ENCODE measurements at places on chromosomes 6 and 20. TPM values are rescaled to one million over a fixed set of nuclear protein-coding genes. Genes with fewer than 3 reads are reported as not detected.

The GLYATL3 gene
- total RNA-seq: not detected

The ZNF391 gene
- 3.7 TPM for total RNA-seq

The VSX1 gene
- not detected for total RNA-seq

The PLA2G7 gene
- total RNA-seq: 2.1 TPM

The MCUR1 gene
- 16.4 TPM for total RNA-seq

The BTNL2 gene
- not detected for total RNA-seq

The CD40 gene
- 13.3 TPM for total RNA-seq

The ADGRF5 gene
- 0.07 TPM for total RNA-seq

The DYNLRB1 gene
- 229 TPM for total RNA-seq

The ELOVL2 gene
- total RNA-seq: 0.20 TPM

The CRYBG1 gene
- total RNA-seq: 45.4 TPM

The SLC16A10 gene
- 2.6 TPM for total RNA-seq

The COL11A2 gene
- total RNA-seq: 1.8 TPM

The VWA7 gene
- 22.1 TPM for total RNA-seq

GRCh38 chr6:160378218-160378617 lies 30.0 kb downstream of the SLC22A3 start:
- DNase-seq: no peak

- DNase-seq: no peak
Observed at GRCh38 chr6:40276141-40276540, 311.0 kb downstream of the LRFN2 start.

- no peak for DNase-seq
Observed at GRCh38 chr6:22848121-22848520, 278.8 kb downstream of the HDGFL1 start.

- no peak for DNase-seq
Observed at GRCh38 chr6:87264481-87264880, 57.9 kb upstream of the SMIM8 start.

DNA sequence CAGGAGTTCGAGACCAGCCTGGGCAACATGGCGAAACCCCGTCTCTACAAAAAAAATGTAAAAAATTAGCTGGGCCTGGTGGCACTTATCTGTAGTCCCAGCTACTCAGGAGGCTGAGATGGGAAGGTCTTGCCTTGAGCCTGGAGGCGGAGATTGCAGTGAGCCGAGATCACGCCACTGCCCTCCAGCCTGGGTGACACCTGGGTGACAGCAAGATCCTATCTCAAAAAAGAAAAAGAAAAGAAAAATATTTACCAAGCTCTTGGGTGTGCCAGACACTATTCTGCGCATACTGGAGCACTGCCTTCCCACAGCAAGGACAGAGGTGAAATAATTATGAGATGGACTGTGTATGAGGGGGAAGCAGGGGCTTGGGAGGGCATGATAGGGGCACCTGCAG lies 19.6 kb downstream of the POFUT1 start:
- DNase-seq: no peak

GRCh38 chr6:54717849-54718455 lies 128.6 kb upstream of the FAM83B start:
- DNase-seq: peak; percentile 83

DNA sequence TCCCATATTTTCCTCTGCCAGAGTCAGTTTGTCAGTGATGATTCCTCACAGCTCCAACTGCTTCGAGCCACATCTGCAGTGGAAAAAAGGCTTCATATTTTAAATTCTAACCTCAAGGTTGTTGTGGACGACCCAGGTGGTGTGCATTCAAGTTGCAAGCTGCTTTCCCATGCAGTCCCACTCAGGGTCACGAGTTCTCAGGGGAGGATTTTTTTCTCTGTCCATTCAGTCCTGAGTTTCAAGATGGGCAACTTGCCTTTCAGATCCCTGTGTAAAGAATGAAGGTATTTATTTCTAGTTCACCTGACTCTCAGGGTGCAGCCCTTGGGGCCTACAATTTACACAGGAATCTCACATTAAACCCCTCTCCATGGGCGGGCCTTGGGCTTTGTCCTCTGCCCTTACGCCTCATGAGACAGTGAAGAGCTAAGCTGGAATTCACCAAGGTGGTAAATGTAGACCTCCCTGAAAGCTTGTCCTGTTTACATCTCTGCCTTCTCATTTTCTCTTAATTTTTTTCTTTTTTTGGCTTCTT lies 65.9 kb downstream of the TPD52L1 start:
- DNase-seq: no peak

DNA sequence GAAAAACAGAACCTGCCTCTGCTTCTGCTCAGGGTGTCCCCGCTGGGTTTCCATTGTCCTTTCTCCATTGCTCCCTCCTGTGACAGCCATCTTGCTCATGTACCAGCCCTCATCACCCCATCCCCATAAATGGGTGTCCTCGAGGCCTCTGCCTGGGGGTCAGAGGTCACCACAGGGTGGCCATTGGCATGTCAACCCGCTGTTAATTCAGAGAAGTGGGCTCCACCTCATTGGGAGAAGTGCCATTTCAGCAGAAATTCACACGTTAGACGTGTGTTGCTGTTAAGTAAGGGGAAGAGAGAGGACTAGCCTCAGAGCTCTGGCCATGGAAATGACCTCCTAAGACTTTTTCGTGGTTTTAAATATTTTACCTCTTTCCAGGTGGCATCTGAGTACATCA lies 71.9 kb downstream of the PTPN1 start:
- DNase-seq: no peak

DNA sequence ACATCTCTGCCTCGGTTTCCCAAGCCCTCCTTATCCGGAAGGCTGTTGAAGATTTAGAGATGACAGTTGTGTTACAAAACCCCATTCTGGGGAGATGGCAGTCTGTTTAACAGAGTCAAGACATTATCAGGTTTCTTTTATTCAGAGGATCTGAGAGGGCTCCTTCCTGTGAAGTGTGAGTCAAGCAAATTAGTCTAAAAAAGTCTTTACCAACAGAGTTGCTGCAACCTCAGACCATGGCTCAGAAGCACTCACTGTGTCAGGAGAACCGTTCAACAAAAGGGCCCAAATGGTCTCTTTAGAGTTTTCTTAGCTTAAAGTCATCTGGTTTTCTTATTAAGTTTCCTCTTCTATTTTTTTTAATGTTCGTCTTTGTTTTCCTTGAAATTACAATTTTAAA lies 717.8 kb downstream of the EPM2A start:
- no peak for DNase-seq

- DNase-seq: no peak
Observed at GRCh38 chr20:2838847-2839671, 1.4 kb downstream of the PCED1A start.

DNA sequence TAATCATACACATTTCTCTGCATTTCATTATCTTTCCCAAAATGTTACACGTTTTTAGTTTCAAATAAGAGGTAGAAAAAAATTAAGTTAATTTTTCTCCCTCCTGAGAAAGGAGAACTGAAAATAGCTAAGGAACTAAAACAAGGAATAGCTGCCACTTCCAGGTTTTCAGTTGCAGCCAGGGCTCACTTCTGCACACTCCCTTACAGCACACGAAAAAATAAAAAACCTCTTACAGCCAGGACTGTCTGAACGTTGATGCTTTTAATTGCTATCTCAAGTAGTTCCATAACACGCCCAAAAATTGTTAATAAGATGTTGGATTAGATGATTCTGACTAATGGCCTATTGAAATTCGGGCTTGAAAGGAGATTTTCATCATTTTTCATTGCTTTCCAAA lies 153.7 kb upstream of the THBS2 start:
- DNase-seq: no peak

GRCh38 chr6:112150363-112150762 lies 63.0 kb downstream of the FAM229B start:
- no peak for DNase-seq

GRCh38 chr20:36421641-36422040 lies 115.5 kb downstream of the DLGAP4 start:
- no peak for DNase-seq

GRCh38 chr20:38776363-38776762 lies 28.1 kb downstream of the ACTR5 start:
- DNase-seq: no peak
